ENCODE measurements at places on chromosomes 12 and 14.

- no peak for DNase-seq
Observed at GRCh38 chr14:92022036-92022435, 17.8 kb downstream of the TRIP11 start.

- DNase-seq: no peak
Observed at GRCh38 chr12:97556302-97556779, 93.7 kb downstream of the RMST start.

GRCh38 chr12:56206452-56207166 is 15.1 kb downstream of the RNF41 start:
- peak; percentile 27 for DNase-seq

DNA sequence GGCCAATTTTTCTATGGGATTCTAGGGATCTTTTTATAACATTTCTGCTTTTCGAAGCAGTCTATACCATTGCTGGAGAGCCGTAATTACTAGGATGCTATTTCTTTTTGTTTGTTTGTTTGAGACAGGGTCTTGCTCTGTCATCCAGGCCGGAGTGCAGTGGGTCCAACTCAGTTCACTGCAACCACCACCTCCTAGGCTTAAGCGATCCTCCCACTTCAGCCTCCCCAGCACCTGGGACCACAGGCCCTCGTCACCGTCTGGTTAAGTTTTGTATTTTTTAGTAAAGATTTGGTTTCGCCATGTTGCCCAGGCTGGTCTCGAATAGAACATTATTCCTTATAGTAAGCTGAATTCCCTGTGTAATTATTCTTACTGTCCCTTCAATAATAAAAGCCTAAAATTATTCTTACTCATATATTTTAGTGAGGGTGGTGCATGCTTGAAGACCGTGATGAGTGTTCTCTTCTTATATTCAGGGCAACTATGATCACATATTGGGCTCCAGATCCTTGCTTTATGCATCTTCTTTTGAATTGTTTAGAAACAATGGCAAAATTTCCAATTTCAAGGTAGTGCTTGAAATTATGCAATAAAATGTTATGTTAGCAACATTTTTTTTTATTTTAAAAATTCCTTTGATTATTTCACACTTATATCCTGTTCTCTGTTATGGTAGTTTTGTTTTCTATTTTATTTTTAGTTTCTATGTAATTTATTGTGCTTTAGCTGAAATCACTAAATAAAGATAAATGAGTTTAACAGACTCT is 66.2 kb downstream of the CRADD start:
- no peak for DNase-seq

DNA sequence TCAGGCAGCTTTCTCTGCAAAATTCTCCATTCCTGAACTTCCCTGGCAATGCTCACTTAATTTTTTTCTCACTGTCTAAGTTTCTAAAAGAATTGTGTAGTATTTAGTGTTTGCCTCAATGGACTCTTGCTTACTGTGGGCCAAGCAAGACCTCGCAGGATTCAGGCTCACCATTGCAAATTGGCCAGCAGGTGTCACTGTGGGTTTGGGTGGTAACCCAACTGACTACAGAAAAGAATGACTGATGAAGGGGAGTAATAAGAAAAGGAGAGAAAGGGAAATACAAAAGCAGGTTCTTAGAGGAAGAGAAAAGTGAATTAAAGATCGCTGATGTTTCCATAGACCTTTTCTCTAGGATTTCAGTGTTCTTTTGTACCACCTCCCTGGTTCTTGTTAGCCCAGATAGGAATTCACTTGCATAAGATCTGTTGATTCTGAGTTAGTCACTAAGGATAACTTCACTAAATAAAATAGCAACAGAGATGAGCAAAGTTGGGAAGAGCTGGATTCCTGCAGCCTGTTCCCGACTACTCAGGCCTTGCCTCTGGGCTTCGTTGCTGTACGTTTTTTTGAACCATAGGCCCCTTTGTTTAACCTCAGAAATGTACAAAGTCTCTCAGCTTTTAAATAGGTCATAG is 386.5 kb upstream of the DDHD1 start:
- peak; percentile 52 for DNase-seq

- DNase-seq: no peak
Observed at GRCh38 chr14:58620011-58620410, 17.8 kb upstream of the DACT1 start.

DNA sequence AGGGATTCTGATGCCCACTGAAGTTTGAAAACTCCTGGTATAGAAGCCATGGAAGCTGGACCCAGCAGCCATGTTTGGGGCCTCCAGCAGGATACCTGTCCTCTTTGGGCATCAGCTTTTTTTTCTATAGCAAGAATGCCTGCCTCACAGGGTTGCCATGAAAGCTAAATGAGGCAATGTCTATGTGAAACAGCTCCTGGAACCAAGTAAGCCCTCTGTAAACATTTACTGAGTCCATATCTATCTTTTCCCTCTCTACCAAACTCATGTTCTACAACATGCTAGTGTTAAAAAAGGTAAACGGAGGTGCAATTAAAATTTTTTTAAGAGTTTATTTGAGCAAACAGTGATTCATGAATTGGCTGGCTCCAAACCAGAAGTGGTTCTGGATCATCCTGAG is 28.6 kb downstream of the FLVCR2 start:
- DNase-seq: no peak

- no peak for DNase-seq
Observed at GRCh38 chr14:95620659-95621059, 65.6 kb upstream of the TCL1B start.

DNA sequence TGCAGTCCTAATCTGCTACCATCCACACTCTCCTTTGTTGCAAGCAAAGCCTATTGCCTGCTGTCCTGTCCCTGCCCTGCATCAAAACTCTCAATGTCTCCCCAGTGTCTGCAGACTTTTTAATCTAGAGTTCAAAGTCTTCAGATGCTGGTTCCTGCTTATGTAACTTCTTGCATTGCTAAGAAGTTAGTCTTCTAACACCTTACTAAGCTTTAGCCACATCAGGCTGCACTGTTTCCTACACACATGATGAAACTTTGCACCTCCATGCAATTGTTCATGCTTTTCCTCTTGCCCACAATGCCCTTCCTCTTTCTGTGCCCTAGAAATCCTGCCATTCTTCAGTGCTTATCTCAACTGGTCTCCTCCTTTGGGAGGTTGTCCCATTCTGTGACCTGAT is 16.2 kb upstream of the DICER1 start:
- no peak for DNase-seq

- DNase-seq: no peak
Observed at GRCh38 chr12:48261773-48262172, 58.7 kb upstream of the OR10AD1 start.

- no peak for DNase-seq
Observed at GRCh38 chr14:89958966-89959365, 3.2 kb downstream of the TDP1 start.

Measured in SW 1271 (cell line).